Stimulated activated CD8-positive, alpha-beta memory T cell treated with anti-CD3 and anti-CD28 coated beads, Interleukin-7, amount 100 ng/mL, for 4 hours (primary cell): ENCODE measurements at places on chromosomes 2 and 18.

- DNase-seq: no peak
Measured at GRCh38 chr2:95700519-95700918, 108.7 kb downstream of the TRIM43 start.

DNA sequence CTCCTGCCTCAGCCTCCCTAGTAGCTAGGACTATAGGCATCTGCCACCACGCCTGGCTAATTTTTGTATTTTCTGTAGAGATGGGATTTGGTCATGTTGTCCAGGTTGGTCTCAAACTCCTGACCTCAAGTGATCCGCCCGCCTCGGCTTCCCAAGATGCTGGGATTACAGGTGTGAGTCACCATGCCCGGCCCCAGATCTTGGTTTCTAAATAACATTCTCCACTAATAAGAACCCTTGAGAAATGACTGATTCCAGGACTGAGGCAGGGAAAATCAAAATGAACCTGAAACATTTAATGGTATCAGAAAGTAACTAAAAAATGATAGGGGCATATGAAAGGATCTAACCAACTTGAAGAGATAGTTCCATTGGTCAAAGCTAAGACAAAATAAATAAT lies 34.0 kb downstream of the BMPR2 start:
- no peak for DNase-seq

- no peak for DNase-seq
Measured at GRCh38 chr2:50408053-50408452, 623.9 kb downstream of the NRXN1 start.

- DNase-seq: no peak
Measured at GRCh38 chr2:110854355-110855081, 122.1 kb downstream of the ACOXL start.

GRCh38 chr18:23515911-23516546 lies 12.7 kb downstream of the RMC1 start:
- DNase-seq: peak; percentile 55
